ENCODE measurements at places on chromosomes 11 and 22.

- no peak overlapping the region for H3K4me3 ChIP-seq
- no peak for DNase-seq
- H3K27ac ChIP-seq = no peak overlapping the region
- H3K27me3 ChIP-seq = no peaks in the 10 kb centered on the region
- H3K36me3 ChIP-seq = peaks cover 2% of the 10 kb centered on the region
- peaks cover 16% of the 10 kb centered on the region for H3K4me1 ChIP-seq
These were observed 11.2 kb upstream of the MDK start for GRCh38 chr11:46370253-46370652.

- H3K4me3 ChIP-seq = no peak overlapping the region
- H3K27me3 ChIP-seq = no peaks in the 10 kb centered on the region
- H3K4me1 ChIP-seq = peaks cover 25% of the 10 kb centered on the region
- DNase-seq = no peak
These were observed 71.0 kb upstream of the KCNQ1OT1 start for GRCh38 chr11:2770761-2771301.

DNA sequence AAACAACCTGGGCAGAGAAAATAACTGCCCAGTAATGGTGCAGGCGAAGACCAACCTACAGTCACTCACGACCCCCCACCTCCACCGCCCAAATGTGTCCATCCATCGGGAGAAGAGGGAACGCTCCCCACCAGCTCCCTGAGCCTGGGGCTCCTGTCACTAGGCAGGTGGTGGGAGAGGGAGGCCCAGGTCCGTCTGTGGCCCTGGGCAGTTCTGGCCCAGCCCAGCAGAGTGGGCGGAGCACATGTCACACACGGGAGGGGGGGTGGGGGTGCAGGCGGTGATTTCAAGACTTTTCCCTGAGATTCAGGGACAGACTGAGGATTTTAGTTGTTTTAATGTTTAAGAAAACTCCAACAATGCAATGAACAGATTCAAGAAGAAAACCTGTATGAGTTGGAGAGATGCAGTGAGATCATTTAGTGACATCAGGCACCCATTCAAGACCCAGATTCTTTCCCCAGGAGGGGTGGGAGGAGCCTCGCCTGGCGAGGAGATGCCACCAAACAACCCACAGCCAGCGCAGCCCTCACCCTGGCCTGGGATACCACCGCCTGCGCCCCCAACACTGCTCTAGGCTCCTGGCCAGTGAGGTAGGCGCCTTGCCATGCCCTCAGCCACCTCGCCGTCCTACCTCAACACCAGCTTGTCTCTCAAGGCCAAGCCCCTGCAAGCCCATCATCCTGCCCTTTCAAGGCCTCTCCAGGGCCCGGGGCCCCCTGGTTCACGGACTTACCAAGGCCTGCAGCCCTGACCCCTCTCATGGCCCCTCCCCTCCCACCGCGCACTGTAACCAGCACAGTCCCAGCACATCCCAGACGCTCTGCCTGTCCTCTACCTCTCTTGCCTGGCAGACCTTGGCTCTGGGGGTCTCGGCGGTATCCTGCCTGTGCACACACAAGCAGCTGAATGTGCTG is 36.8 kb downstream of the TBX1 start:
- H3K27me3 ChIP-seq = no peaks in the 10 kb centered on the region
- peaks cover 4% of the 10 kb centered on the region for H3K4me1 ChIP-seq
- no peak overlapping the region for H3K4me3 ChIP-seq
- no peak for DNase-seq
- H3K27ac ChIP-seq = no peak overlapping the region

DNA sequence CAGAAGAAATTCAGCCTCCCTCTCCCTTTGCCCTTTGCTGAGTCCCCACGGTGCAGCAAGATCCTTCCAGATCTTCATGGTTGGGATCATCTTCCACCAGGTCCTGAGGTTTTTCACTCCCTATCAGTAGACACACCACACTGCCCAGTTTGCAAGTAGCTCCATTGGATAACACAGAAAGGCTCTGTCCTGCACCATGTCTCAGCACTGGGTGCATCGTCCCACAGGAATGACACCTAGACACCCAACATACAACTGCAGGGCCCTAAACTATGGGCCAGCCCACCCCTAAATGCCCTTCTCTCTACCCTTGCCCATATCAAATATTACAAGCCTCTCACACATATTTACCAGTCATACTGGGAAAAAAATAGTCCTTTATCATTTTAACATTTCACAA is 9.4 kb downstream of the KLHL22 start:
- H3K4me3 ChIP-seq = no peak overlapping the region
- peaks cover 32% of the 10 kb centered on the region for H3K4me1 ChIP-seq
- H3K36me3 ChIP-seq = no peaks in the 10 kb centered on the region
- DNase-seq = no peak
- H3K27ac ChIP-seq = no peak overlapping the region

- DNase-seq = no peak
- H3K36me3 ChIP-seq = no peaks in the 10 kb centered on the region
- H3K4me3 ChIP-seq = no peak overlapping the region
- no peaks in the 10 kb centered on the region for H3K4me1 ChIP-seq
- peaks cover 16% of the 10 kb centered on the region for H3K27me3 ChIP-seq
These were observed 935.7 kb downstream of the BRD1 start for GRCh38 chr22:48891688-48892577.

DNA sequence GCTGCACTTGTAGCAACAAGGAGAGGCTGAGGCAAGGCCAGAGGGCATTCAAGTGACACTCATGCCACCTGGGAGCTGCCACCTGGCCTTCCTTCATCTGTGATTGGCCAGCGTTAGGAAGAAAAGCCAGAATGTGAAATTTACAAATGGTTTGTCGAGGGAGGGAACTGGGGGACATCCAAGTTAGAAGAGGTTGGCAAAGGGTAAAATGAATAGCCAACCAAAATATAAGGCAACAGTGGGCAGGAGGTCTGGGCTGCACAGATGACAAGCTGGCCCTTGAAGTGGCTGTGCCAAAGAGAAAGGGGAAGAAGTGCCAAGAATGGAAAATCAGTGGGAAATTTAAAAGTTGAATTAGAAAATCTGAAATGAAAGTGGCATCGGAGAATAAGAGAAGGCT is 221.4 kb downstream of the C11orf91 start:
- peaks cover 47% of the 10 kb centered on the region for H3K27me3 ChIP-seq
- DNase-seq = no peak
- H3K4me3 ChIP-seq = no peak overlapping the region
- H3K36me3 ChIP-seq = no peaks in the 10 kb centered on the region
- H3K27ac ChIP-seq = no peak overlapping the region

DNA sequence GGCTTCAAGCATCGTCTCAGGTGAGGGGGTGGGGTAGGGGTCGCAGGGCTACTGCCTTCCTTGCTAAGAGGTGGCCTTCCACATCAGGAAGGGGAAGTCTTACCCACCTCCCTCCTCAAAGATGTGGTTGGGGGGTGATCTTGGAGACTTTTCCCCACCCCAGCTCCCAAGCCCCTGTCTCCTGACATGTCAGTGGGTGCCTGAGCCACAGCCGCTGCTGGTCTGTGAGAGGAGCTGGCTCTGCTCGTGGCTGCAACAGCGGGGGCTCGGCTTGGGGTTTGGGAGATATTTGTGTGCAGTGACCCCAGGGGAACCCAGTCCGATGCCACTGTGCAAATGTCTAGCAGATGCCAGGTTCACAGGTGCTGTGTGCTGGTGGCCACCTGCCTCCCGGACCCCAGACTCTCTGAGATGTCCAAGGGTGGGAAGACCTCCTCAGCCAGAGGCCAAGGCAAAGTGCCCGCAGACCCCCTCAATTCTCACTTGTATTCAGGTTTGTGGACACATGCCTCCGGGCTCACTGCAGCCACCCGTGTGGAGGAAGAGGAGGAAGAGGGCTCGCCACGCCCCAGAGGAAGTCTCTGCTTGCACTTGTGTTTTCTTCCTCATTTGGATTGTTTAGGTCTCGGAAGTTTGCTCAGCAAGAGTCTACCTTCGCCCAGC is 1.9 kb downstream of the KCNQ1 start:
- DNase-seq = no peak
- H3K27ac ChIP-seq = peak overlapping the region; percentile 34
- peaks cover 28% of the 10 kb centered on the region for H3K4me1 ChIP-seq
- peak overlapping the region; percentile 93 for H3K4me3 ChIP-seq

- H3K27me3 ChIP-seq = no peaks in the 10 kb centered on the region
- H3K27ac ChIP-seq = no peak overlapping the region
- no peak for DNase-seq
- H3K36me3 ChIP-seq = no peaks in the 10 kb centered on the region
- H3K4me1 ChIP-seq = peaks cover 4% of the 10 kb centered on the region
These were observed 12.8 kb downstream of the TTLL12 start for GRCh38 chr22:43173976-43174720.

DNA sequence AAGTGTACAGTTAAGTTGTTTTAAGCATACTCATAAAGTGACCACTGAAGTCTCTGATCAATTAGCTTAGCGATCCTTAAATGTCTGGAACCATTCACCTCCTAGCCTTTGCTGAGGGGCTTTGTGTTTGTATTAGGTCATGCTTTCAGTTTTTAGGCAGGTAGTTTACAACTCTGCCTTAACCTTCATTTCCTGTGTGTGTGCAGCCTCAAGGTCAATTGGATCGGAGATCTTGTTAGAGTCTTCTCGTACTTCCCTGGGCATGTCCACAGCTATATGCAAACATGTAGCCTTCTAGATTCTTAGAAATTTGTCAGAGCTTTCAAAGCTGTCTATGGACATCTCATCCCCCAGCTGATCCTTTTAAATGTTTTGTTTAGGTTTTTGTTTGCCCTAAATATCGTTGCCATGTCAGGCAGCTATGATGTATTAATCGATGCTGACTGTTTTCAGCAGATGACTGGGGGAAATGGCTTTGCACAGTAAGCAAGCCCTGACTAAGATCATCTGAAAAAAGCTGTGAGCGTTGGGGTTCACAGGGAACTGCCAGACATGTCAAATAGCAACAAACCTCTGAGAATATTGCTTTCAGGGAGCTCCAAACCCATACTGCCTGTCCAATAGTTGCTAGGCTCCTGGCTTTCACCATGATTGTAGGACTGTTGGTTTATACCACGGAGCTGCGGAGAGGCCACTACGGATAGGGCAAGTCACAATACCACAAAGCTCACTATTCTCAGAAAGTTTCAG is 45.6 kb downstream of the GLYAT start:
- no peak for DNase-seq
- H3K27me3 ChIP-seq = peaks cover 22% of the 10 kb centered on the region
- H3K4me3 ChIP-seq = no peak overlapping the region
- H3K36me3 ChIP-seq = no peaks in the 10 kb centered on the region

- H3K27ac ChIP-seq = no peak overlapping the region
- peaks cover 5% of the 10 kb centered on the region for H3K4me1 ChIP-seq
- peaks cover 50% of the 10 kb centered on the region for H3K27me3 ChIP-seq
- peaks cover 3% of the 10 kb centered on the region for H3K36me3 ChIP-seq
These were observed 29.3 kb downstream of the RASD2 start for GRCh38 chr22:35569916-35570315.

Measured in T-helper 17 cell (primary cell).